Spleen (tissue), 13 donors: ENCODE measurements at places on chromosomes 2 and 18. TPM values are rescaled to one million over a fixed set of nuclear protein-coding genes. Genes with fewer than 3 reads are reported as not detected.
A peak's percentile ranks its signal among the peaks of the same experiment; 100 is the strongest.

DNA sequence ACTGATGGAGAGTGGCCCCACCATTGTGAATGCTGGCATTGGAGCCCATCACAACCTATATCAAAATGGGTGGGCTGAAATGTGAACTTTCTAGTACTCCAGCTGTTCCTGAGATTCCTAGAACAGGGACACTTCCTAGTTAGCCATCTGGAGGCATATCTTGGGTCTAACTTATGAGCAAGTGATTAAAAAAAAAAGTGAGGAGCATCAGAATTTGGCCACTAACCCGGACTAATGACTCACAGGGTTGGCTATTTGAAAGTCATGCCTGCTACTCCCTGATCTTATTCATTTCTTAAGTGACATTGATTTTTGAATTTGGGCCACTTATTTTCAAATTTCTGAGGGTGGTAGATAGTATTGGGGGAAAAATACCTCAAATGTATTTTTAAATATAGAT, 216.6 kb downstream of the HRH4 start:
- H3K36me3 ChIP-seq = no peaks in the 10 kb centered on the region
- H3K27me3 ChIP-seq = no peaks in the 10 kb centered on the region
- no peak for DNase-seq

Gene AGAP1
- 25.2 TPM for total RNA-seq

Gene ING5
- total RNA-seq = 32.7 TPM

Gene MYCN
- total RNA-seq = not detected

- no peaks in the 10 kb centered on the region for H3K36me3 ChIP-seq
- H3K27ac ChIP-seq = no peak overlapping the region
- no peak overlapping the region for H3K4me3 ChIP-seq
These were observed 6.2 kb downstream of the ALS2 start for GRCh38 chr2:201774546-201774945.

- H3K27ac ChIP-seq = no peak overlapping the region
- H3K4me1 ChIP-seq = no peaks in the 10 kb centered on the region
- no peaks in the 10 kb centered on the region for H3K27me3 ChIP-seq
These were observed 68.5 kb downstream of the MYO5B start for GRCh38 chr18:50126471-50126870.

Gene KCNF1
- total RNA-seq = not detected

DNA sequence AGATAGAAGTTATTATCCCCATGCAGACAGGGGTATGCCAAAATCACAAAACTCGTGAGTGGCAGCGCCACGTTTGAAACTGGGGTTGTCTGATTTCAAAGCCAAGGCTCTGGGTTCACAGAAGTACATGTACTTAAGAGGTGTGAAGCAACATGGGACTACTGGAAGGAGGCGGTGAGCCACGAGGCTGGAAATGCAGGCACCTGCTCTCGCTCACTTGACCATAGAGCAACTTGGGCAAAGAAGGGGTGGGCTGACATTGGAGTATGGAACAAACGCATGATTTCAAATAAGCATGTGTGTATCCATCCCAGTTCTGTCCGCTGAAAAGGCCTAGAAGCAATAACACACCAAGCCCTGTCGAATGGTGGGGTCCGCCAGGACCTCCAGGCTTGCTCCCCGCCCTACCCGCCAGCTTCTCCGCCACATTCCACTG, 593 bp upstream of the ACTR2 start:
- peaks cover 48% of the 10 kb centered on the region for H3K4me1 ChIP-seq
- H3K36me3 ChIP-seq = no peaks in the 10 kb centered on the region
- H3K27ac ChIP-seq = peak overlapping the region; percentile 100
- H3K4me3 ChIP-seq = peak overlapping the region; percentile 93
- DNase-seq = no peak

Gene HK2
- total RNA-seq = 15.7 TPM

DNA sequence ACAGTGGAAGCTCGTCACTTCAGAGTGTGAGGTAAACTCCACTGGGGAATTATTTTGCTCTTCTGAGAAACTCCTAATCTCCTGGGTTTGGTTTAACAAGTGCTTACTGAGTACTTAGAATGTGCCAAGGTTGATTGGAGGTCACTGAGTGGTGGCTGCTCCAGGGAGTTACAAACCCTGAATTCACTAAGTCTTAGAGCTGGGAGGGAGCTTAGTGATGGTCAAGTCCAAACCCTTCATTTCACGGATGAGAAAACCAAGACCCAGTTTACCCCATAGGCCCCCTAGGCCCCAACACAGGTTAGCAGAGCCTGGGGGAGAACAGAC, 52.0 kb downstream of the SLC4A5 start:
- H3K27me3 ChIP-seq = no peaks in the 10 kb centered on the region
- H3K4me1 ChIP-seq = peaks cover 16% of the 10 kb centered on the region
- H3K27ac ChIP-seq = peak overlapping the region; percentile 78
- no peak overlapping the region for H3K4me3 ChIP-seq
- no peaks in the 10 kb centered on the region for H3K36me3 ChIP-seq

GRCh38 chr2:109645412-109646184, 31.4 kb downstream of the SOWAHC start:
- H3K27me3 ChIP-seq = no peaks in the 10 kb centered on the region
- H3K36me3 ChIP-seq = no peaks in the 10 kb centered on the region
- H3K27ac ChIP-seq = no peak overlapping the region
- peaks cover 10% of the 10 kb centered on the region for H3K4me1 ChIP-seq

- peak overlapping the region; percentile 96 for H3K4me3 ChIP-seq
- peak overlapping the region; percentile 92 for H3K27ac ChIP-seq
- DNase-seq = no peak
- peaks cover 25% of the 10 kb centered on the region for H3K4me1 ChIP-seq
These were observed 983 bp downstream of the MTX2 start for GRCh38 chr2:176270100-176270750.

Gene LRRC30
- not detected for total RNA-seq

Gene ASAP2
- total RNA-seq = 3.0 TPM

- no peaks in the 10 kb centered on the region for H3K36me3 ChIP-seq
- no peak overlapping the region for H3K27ac ChIP-seq
- DNase-seq = peak; percentile 52
- no peaks in the 10 kb centered on the region for H3K27me3 ChIP-seq
These were observed 272.0 kb upstream of the DSEL start for GRCh38 chr18:67788310-67789164.

GRCh38 chr2:133959066-133959465, 294.8 kb upstream of the MGAT5 start:
- no peak overlapping the region for H3K27ac ChIP-seq
- H3K4me3 ChIP-seq = no peak overlapping the region
- DNase-seq = no peak

GRCh38 chr2:10307561-10308156, 5.0 kb downstream of the HPCAL1 start:
- no peaks in the 10 kb centered on the region for H3K36me3 ChIP-seq
- H3K27ac ChIP-seq = no peak overlapping the region
- no peak for DNase-seq
- H3K4me3 ChIP-seq = no peak overlapping the region
- peaks cover 35% of the 10 kb centered on the region for H3K4me1 ChIP-seq
- no peaks in the 10 kb centered on the region for H3K27me3 ChIP-seq

DNA sequence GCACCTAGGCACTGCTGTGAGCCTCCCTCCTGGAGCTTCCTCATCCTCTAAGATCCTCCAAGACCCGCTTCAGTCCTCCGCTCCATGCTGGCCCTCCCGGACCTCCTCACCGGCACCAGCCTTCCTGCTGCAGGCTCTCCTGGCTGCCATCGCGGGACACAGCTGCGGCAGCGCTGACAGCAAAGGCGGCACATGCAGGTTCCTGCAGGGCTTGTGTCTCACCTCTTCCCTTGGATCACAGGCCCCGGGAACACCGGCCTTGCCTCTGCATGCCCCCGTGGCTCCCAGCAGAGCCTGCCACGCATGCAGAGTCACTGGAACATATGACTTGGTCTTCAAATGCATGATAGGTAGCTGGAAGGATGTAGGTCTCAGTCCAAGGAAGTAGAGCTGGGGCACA, 67.2 kb downstream of the PTGR3 start:
- DNase-seq = no peak
- H3K4me1 ChIP-seq = no peaks in the 10 kb centered on the region
- H3K27ac ChIP-seq = no peak overlapping the region
- H3K4me3 ChIP-seq = no peak overlapping the region
- H3K36me3 ChIP-seq = no peaks in the 10 kb centered on the region

Gene ICA1L
- total RNA-seq = 1.9 TPM

- H3K36me3 ChIP-seq = no peaks in the 10 kb centered on the region
- H3K4me3 ChIP-seq = no peak overlapping the region
- H3K27ac ChIP-seq = no peak overlapping the region
- H3K27me3 ChIP-seq = no peaks in the 10 kb centered on the region
- DNase-seq = no peak
These were observed 133.7 kb downstream of the GALNT3 start for GRCh38 chr2:165660361-165660760.

- no peaks in the 10 kb centered on the region for H3K36me3 ChIP-seq
- no peaks in the 10 kb centered on the region for H3K4me1 ChIP-seq
- no peak for DNase-seq
- H3K27me3 ChIP-seq = no peaks in the 10 kb centered on the region
These were observed 131.4 kb upstream of the OTOS start for GRCh38 chr2:240271716-240272341.

Gene STEAP3
- 3.0 TPM for total RNA-seq

Gene TGFA
- 14.0 TPM for total RNA-seq

Gene LCT
- 0.06 TPM for total RNA-seq

Gene SPP2
- total RNA-seq = not detected

DNA sequence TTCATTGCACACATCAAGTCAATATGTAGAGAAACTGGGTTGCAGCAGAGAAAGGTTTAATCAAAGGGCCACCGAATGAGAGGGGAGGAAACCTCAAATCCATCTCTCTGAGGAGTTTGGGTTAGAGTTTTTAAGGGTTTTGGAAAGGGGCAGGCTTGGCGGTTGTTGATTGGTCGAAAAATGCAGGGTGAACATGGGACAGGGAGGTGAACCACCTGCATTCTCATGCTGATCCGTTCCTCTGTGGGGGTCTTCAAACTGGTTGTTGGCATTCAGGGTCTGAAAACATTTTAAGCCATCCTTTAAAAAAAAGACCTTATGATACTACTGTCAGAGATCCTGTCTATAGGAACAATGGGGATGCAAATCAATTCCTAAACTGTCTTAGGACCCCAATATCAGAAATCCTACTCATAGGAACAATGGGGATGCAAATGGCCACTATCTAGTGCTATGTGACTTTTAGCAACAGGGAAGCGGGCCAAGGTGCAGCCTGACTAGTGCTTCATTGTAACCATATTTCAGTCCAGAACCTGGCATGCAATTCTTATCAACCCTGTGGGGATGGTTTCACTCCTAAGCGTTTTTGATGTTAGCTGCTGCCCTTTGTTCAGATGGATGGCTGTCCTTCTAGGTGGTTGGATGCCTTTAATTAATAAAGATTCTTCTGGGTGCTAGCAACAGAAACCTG, 120.1 kb upstream of the MGAT5 start:
- H3K36me3 ChIP-seq = peaks cover 24% of the 10 kb centered on the region
- no peak overlapping the region for H3K4me3 ChIP-seq
- H3K27me3 ChIP-seq = no peaks in the 10 kb centered on the region
- no peak overlapping the region for H3K27ac ChIP-seq

Gene METTL8
- total RNA-seq = 16.2 TPM

Gene TMEM200C
- total RNA-seq = 0.59 TPM

GRCh38 chr2:215454519-215455246, 18.8 kb upstream of the FN1 start:
- no peak overlapping the region for H3K4me3 ChIP-seq
- H3K27me3 ChIP-seq = peaks cover 3% of the 10 kb centered on the region
- H3K27ac ChIP-seq = no peak overlapping the region
- DNase-seq = no peak
- no peaks in the 10 kb centered on the region for H3K36me3 ChIP-seq
